Stomach (tissue), 19 donors: ENCODE measurements at places on chromosomes 12 and 14. TPM values are rescaled to one million over a fixed set of nuclear protein-coding genes. Genes with fewer than 3 reads are reported as not detected.

- DNase-seq, result no peak
Measured at GRCh38 chr14:63214417-63215196, 10.4 kb downstream of the RHOJ start.

GRCh38 chr12:12807970-12808702 is 5.0 kb upstream of the DDX47 start:
- DNase-seq, result peak; percentile 43

DNA sequence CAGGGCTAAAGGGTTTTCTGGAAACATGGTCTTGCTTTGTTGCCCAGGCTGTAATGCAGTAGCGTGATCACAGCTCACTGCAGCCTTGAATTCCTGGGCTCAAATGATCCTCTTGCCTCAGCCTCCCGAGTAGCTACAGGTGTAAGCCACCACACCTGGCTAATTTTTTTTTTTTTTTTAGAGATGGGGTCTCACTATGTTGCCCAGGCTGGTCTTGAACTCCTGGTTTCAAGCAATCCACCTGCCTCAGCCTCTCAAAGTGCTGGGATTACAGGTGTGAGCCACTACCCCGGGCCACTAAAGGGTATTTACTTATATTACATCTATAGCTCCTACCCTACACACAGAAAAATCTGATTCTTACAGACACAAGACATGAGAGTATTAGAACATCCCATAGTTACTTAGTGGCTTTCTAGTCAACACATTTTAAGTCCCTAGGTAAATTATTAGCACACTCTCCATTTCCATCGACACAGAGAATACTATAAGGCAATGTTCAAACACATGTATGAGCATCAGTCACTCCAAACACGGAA is 6.2 kb upstream of the DCAF11 start:
- DNase-seq, result no peak

- no peak for DNase-seq
Measured at GRCh38 chr12:47838286-47838931, 18.7 kb upstream of the HDAC7 start.

GRCh38 chr12:63066782-63067181 is 84.2 kb downstream of the AVPR1A start:
- DNase-seq, result no peak

The EPS8 gene
- 41.4 TPM for total RNA-seq

The MYF6 gene
- not detected for total RNA-seq
